ENCODE measurements at places on chromosomes 1 and 21.

DNA sequence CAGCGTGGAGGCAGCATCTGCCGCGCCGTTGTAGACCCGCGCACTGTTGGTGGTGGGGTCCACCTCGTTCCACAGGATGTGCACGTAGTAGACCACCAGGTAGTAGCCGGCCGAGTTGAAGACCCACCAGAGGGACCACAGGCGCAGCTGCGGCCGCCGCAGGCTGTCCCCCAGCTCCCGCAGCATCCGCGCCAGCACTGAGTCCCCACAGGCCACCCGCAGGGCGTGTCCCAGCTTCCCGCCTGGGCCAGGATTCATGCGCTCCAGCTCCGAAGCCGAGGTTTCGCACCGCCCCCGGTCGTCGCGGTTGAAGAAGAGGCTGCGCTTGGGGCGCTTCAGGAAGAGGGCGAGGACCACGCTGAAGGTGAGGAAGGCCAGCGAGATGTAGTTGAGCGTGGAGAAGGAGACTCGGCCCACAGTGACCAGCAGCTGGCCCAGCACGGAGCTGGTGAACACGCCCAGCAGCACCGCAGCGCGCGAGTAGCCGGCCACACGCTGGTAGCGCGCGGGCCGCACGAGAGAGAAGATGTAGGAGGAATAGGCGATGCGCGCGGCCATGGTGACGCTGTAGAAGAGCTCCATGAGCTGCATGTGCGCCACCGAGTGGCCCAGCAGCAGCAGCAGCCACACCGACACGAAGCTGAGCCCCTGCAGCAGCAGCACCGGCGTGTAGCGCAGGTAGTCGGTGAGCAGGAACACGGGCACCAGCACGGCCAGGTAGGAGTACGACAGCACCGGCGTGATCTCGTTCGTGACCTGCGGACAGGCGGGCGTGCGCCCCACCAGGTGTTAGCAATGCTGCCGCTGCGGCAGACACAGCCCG, 10.6 kb downstream of the SLC19A1 start:
- no peak for DNase-seq

DNA sequence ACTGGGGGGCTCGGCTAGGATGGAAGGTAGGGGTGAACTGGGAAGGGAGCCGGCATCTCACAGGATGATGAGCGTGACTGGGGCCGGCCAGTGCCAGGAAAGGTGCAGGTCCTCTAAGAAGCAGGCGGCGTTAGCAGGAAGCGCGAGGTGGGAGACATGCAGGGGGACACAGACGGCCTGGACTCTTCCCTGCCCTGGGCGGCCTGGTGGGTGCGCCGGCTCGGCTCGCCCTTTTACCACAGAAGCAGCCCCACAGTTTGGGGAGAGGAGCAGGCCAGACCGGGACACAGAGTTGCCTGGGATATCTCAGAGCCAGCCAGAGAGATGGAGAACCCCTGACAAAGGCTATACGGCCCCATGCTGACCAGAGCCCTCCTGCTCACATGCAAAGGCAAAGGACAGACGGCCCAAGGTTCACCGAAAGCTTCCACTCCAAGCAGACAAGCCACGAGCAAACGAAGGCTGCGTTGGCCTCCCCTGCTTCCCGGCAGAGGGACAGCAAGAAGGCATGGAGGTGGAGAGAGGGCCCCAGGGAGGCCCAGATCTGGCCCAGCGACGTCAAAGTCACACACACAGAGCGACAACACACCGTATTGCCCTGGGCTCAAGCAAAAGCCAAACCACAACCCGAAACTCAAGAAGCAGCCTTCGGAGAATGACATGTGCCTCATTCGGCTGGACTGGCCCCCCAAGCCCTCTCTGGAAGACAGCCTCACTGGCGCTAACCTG, 14.9 kb upstream of the ALDH4A1 start:
- DNase-seq: no peak

DNA sequence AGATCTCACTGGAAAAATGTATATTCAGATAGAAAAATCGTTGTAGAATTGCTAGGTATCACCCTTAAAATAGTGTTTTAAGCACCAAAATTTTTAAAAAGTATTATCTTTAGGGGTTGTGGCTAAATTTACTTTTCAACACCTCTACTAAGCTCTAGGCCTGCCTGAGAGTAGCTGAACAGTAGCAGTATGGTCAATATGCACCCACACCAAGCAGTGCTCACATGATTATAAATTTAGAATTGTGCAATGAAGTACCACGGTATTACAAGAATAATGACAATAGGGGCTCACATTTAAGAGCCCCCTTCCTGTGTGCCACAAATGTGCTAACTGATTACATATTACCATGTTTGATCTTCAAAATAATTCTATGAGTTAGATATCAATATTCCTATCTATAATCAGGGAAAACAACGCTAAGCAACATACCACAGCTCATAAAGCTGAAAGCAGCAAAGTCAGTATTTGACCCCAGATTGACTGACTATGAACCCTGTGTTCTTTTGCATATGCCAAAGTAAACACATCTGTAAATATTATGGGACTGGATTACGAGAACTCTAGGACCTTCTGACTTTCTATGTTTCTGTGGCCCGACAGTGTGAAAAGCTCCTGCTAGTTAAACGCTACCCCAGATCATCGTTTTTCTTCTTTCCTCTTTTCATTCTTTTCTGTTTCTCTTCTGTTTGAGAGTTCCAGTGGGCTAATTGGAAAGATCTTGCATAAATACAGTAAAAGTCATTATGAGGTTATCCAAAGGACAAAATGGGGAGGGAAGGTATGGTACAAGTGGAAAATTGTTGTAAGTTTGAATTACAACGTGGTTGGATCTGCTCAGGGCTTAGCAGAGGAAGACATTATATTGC, 201.1 kb upstream of the C1orf87 start:
- DNase-seq: no peak

DNA sequence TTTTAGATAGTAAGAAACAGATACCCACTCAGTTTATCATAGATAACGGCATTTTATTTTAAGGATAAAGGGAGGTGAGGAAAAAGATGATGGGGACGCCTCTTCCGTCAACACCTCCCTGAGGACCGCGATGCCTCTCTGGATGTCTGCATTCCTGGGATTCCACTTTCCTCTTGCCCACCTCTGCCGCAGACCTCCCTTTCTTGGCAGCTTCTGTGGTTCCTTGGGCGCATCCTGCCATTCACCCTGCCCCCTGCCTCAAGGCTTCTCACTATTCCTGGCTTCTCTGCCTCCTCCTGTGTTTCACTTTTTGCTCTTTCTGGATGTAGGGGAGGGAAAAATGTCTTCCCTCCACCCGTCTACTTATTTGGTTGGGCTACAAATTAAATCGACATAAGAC, 19.9 kb downstream of the HUNK start:
- DNase-seq: no peak

GRCh38 chr1:111648806-111649205, 29.2 kb downstream of the RAP1A start:
- DNase-seq: no peak

GRCh38 chr1:206792939-206793607, 20.8 kb upstream of the IL10 start:
- no peak for DNase-seq

DNA sequence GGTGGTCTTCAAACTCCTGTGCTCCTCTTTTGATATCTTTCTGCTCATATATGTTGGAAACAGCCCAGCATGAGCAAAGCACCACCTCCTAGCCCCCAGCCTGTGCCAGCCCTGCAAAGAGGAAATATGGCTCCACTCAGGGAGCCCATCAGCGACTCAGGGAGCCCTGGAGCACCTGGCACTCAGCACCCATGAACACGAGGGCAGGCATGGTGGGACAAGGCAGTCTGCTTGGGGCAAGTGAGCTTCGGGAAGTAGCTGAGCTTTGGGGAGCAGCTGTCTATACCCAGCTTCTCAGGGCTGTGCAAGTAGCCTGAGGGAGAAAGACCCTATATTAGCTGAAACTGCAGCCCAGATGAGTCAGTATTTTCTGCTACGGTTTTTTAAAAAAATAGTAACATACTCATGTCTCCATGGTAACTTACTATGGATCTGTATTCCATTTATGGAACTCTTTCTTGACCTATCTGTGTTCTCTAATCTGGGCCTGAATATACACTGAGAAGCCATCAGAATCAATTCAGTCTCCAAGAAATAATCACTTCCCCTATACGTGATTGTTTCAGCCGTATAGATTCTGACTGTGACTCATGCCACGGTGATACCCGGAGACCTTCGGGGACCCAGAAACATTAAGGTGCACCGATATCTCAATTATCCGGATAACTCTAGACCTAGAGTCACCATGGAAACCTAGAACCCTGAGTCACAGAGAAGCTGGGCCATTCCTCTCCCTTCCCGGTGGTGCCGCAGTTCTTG, 1.5 kb upstream of the ETS2 start:
- no peak for DNase-seq

- no peak for DNase-seq
Observed at GRCh38 chr1:115506518-115506917, 135.3 kb upstream of the VANGL1 start.

GRCh38 chr1:8476006-8476405, 158.1 kb downstream of the SLC45A1 start:
- DNase-seq: no peak

DNA sequence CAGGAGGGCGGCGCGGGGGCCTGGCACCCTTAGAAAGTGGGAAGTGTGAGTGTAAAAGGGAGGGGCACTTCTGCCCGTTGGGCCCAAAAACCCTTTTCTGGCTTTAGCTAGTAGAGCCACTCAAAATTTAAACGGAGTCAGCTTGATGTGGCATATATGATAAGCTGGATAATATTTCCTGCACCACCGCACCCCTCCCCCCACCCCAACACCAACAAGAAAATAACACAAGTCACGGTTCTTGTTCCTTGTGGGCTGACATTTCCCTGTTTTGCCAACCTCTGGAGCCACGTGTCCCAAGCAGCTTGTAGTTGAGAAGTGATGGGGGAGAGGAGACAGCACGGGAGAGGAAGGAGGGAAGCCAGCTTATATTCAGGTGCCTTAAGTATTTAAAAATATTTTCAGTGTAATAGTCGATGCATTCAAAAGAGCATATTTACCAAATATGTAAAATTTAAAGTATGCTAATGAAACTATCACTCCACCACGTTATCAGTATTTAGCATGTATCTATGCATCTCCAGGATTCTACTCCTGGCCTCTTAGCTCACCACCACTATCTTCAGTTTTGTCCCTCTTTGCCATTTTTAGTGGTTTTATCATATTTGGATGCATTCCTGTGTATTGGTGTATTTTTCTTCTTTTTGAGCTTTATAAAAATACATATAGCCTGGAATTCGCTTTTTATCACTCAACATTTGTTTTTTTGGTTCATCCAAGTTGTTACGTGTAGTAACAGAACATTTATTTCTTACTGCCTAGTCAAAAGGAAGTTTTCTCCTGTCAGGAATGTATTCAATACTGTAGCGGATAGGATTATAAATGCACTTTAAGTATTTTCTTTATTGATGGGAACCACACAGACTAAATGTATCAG, 773 bp upstream of the DDX59 start:
- DNase-seq: no peak
